ENCODE measurements at places on chromosomes 3 and 15.

DNA sequence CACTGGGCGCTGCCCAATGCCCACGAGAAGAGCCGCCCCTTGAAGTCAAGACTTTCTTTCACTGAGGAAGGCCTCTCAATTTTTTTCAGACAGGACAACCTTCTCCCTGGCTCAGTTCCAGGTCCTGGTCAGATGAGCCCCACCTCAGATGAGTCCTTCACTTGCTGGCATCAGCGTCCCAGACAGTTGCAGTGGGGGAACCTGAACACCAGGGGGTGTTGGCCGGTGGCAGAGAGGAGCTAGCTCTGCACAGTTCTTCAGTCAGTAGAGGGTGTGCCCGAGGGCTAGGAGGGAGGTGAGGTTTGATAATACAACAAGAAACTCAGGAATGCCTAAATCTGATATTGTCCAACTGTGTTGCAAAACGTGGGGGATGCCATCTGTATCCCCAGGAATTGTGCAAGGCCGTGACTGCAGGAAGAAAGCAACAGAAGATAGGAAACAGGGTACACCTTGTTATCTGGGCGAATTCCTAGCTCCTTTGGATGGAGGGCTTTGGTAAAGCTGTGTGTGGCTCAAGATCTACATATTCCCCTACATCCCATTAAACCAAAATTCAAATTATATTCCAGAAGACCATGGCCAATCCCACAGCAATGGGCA is 34.3 kb downstream of the CCR3 start:
- no peak for DNase-seq

DNA sequence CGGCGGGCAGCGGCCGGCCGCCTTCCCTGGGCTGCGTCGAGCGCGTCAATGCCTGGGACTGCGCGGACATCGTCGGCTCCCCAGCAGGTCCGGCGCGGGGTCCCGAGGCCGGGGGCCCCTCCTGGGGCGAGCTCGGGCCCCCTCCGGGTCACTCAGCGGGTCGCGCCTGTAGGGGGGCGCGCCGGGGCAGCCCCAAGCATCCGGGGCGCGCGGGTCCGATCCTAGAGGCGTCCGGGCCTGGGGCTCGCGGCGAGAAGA is 725 bp downstream of the TLE3 start:
- no peak for DNase-seq

GRCh38 chr3:12869035-12869621 is 27.8 kb upstream of the RPL32 start:
- DNase-seq = peak; percentile 46

DNA sequence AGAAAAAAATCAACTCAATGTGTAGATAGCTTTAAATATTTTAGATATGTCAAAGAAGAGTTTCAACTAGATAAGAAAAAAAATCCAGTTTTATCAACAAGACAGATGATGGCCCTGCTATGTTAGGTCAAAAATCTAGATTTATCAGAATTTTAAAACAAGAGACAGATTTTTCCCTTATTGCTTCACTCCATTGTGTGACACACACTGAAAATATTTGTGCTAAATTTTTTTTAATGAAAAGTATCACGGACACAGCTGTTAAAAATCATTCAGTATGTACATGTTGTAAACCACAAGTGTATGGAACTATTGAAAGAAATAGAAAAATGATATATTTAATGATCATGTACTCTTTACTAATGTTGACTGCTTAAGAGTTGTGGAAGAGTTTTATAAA is 43.6 kb downstream of the FOXB1 start:
- peak; percentile 54 for DNase-seq

GRCh38 chr3:189967254-189967865 is 153.3 kb downstream of the P3H2 start:
- peak; percentile 88 for DNase-seq

GRCh38 chr15:78763796-78764241 is 47.4 kb downstream of the ADAMTS7 start:
- DNase-seq = no peak

DNA sequence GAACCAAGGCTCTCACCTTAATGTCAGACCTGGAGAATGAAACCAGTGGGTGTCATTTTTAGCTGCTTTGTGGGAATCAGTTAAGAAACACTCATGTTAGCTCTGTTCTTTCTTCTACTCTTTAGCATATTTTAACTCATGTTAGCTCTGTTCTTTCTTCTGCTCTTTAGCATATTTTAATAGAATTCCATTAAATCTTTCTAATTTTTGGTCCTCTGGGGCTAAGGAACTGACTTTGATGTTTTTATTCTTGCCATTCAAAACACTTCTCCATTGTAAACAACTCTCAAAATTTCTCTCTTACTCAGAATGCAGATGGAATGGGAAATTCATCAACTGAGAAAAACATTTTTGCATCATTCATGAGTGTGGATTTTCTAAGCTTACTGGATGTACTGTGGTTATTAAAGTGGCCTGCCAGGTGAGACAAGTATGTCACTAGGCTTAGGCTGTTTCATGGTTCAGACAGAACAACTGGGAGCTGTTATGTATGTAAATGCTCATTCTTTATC is 680.6 kb downstream of the ROBO2 start:
- DNase-seq = no peak

GRCh38 chr3:54424292-54424691 is 301.9 kb downstream of the CACNA2D3 start:
- DNase-seq = no peak

DNA sequence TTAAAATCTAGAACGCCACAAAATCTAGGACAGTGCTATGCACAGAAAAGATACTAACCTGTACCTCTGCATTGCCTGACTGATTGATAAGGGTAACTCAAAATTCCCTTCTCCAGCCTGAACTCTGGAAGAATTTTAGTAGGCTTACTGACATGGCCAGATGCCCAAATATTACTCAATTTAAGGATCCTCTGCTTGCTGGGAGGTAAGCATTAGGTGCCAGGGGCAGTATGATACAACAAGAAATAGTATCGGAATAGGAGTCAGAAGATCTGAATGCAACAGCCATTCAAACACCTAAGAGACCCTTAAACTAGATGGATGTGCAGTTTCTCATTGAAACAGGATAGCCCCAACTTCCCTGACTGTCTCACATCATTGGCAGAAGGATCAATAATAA is 45.4 kb downstream of the CERS3 start:
- DNase-seq = no peak

- DNase-seq = no peak
Measured at GRCh38 chr15:90581771-90582352, 52.1 kb downstream of the CRTC3 start.

DNA sequence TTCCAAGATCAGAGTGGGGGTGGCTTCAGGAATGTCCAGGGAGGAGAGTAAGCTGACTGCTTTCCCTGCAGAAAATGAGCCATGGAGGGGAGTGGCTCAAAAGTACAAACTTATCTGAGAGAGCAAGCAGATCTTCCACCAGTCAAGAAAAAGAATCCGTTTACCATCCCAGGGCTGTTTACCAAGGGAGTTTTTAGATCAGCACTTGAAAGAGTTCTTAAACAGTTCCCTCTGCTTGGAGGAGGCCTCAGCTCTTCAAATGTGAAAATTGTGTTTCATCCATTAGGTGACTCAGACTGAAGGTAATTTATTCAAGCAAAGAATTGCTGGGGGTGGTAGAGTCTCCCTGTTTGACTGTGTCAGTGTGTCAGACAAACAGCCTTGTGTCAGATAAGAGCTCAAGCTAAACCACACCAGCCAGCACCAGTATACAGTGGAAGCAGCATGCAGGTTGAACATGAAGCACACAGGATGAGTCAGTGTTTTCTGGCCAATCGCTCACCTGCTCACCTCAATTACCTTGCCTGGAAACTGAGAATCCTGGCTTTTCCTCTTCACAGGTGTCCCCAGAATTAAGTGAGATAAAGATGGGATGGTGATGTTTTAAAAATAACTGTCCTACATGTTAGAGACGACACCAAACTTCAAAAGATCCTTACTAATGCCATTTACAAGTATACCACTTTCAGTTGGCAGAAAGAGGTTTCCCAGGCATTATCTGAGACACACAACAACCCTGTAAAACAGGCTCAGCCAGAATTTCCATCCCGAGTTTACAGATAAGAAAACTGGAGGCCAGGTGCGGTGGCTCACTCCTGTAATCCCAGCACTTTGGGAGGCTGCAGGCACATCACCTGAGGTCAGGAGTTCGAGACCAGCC is 21.7 kb downstream of the SH3BP5 start:
- DNase-seq = peak; percentile 68

Measured in adipocyte (in vitro differentiated cells).